ENCODE measurements at places on chromosomes 4 and X.
A peak's percentile ranks its signal among the peaks of the same experiment; 100 is the strongest.

DNA sequence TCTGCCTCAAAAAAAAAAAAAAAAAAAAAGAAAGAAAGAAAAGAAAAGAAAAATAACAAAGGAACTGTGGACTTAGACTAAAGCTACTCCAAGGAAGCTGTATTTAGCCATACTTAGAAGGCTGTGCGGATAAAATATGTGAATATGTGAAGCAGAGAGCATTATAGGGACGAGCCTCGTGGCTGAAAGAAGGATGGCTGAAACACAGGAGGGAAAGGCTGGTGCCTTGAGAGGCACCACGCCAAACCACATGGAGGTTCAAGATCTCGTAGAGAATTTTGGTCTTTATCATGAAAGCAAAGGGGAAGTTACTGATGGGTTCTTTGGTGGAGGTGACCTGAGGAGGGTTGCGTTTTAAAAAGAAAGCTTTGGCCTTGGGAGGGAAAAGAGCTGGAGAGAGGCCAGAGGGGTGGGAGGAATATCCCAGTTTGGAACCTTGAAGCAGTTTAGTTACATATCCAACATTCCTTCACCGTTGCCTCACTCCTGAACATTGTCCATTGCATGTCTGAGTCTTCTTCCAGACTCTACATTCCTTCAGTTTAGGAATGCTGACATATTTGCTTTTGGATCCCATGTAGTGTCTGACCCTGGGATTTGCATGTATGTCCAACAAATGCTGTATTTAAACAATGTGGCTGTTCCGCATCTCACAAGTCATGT is 82.5 kb downstream of the CPE start:
- peak; percentile 84 for DNase-seq

- DNase-seq, result no peak
Measured at GRCh38 chr4:188266386-188266785, 127.1 kb downstream of the TRIML1 start.

DNA sequence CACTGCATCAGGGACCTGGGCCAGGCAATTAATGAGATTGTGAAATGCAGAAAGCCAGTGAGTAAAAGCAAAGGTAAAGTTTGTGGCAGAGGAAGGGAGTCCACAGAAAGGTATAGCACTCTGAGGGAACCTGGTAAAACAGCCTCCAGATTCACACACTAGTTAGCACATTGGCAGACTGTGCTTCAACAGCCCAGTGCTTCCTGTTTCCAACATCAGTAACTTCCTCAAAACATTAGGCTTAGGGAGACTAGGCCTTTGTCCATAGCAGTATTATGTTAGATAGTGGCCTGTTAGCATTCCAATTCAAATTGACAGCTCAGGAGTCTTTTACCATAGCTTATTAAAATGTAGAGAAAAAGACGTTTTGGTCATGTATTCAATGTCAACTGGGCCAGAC is 582.6 kb upstream of the ACTRT1 start:
- no peak for DNase-seq

GRCh38 chr4:146029147-146029546 is 90.5 kb upstream of the ZNF827 start:
- DNase-seq, result peak; percentile 22

- DNase-seq, result peak; percentile 6
Measured at GRCh38 chr4:56388306-56388705, 1.0 kb upstream of the AASDH start.

DNA sequence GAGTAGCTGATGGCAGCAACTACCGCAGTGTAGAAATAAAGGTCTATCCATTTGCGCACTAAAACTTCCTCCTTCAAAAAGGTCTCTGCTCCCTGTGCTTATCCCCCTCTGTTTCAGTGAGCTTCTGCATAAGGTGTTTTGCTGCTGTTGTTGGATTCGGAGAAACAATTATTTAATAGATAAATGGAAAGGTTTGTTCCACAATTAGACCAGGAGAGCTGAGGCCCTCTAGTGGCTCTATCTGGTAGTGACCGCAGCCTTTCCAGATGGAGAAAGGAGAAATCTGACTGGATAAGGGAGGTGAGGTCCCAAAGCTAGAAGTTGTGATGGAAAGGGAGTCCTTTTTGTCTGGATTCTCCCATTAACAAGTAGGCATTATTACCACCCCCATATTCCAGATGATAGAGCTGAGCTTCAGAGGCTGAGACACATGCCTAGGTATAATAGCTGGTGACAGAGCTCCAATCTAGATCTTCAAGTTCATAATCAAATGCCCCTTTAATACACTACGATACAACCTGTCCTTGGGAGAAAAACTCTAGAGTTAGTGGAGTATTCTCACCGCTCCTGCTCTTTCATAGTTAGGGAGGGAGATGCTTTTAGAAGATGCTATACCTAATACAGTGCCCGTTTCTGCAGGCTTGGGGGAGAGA is 5.1 kb upstream of the GABRQ start:
- DNase-seq, result peak; percentile 41

DNA sequence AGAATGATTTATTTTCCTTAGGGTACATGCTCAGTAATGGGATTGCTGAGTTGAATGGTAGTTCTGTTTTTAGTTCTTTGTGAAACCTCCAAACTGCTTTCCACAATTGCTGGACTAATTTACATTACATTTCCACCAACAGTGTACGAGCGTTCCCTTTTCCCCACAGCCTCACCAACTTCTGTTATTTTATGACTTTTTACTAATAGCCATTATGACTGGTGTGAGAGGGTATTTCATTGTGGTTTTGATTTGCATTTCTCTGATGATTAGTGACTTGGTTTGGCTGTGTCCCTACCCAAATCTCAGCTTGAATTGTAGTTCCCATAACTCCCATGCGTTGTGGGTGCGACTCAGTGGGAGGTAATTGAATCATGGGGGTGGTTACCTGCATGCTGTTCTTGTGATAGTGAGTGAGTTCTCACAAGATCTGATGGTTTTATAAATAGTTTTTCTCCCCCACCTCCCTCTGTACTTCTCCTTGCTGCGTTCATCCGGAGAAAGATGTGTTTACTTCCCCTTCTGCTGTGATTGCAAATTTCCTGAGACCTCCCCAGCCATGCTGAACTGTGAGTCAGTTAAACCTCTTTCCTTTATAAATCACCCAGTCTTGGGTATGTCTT is 95.1 kb downstream of the GBA3 start:
- no peak for DNase-seq

- no peak for DNase-seq
Measured at GRCh38 chr4:5144384-5144783, 93.1 kb downstream of the STK32B start.

DNA sequence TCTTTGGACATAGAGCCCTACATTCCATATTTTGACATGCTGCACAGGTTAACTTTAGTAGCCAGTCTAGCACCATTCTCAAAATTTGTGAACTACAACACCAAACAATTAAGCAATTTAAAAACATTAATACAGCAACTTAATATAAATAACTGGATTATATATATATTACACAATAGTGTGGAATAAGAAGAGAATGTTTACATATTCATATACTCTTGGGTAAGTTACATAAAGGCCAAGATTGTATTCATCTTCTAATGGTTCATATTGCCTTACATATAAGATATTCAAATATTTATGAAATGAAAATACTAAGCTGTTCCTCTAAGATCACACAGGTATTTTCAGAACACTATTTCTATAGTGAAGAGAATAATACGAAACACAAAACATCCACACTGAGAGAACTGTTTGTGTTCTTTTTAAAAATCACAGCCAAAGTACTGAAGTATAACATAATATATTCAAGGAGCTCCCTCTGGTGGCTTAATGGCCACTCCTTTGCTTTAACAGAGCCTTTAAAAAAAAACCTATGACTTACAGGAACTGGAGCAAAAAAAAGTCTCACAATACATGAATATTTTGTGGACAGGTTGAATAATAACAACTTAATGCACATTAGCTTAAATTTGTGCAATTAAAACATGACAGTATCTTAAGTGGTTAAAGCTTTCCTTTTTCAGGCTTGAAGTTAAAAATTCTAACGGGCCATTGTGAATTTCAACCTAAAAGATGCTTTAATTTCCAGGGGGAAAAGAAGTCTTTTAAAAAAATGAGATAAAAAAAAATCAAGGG is 46.2 kb downstream of the NEK1 start:
- DNase-seq, result peak; percentile 61

GRCh38 chrX:9320940-9321339 is 143.9 kb upstream of the TBL1X start:
- no peak for DNase-seq

DNA sequence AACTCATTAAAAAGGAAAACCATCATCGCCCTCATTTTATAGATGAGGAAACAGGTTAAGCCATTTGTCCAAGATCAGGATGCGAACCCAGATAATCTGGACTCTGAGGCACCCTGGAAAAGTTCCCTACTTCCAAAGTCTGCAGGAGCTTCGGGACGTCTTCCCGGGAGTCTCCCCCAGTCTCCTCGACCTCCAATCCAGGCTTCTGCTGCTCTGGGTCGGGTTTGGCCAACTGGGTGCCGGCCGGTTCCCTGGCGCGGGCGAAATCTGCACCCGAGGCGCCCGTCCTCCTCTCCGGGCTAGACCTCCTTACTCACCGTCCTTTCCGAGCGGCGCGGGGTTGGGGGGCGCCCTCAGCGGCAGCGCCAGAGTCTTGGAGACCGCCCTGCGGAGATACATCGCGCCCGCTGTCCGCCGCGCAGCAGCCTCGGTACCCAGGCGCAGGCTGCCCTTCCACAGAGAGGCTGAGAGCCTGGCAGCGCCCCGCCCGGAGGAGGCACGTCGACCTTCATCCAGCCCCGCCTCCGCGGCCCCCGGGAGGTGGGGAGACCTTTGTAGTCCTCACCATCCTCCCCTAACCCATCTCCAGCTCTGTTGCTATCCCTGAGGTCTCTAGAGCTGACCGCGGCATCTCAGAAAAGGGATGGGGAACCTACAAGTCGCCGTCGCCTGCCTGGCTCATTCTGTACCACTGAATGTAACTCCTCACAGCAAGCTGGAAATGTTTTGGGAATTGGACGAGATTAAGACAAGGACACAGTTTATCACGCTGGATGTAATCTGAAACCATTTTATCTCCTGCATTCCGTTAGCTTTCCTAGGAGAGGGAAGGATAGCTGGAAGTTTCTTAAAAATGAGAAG is at the start of gene MGARP:
Gene MGARP, minus strand, starts transcription at position 466 of the 861 bp plus-strand sequence. Its CDS starts 67 bp downstream, at position 399.
- DNase-seq, result peak; percentile 24

DNA sequence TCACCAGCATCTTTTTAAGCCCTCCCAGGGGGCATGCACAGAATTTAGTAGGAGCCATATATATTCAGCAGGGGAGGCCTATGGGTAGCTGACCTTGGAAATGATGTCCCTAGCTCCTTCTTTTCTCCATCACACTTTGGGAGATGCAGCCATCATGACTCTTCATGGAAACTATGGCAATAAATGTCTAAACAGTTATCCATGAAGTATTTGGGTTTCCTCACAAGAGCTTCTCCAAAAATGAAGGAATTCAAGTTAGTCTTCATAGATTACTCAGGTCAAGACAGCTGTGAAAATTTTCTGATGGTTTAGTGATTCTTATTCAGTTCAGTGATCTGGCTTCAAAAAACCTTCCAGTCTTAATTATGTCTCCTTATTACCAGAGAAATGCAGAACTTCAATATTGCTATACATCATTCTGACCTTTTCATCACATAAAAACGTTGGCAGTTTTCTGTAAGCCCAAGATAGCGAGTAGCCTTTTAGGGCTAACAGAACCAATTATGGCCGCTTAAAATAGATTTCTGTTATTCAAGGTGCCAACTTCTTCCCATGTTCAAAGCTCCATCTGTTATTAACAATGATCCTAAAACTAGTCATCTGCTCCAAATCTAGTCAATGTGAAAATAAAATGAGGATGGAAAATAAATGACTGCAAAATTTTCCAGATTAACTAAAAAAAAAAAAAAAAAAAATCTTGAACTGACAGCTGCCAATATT is 52.5 kb downstream of the TMEM156 start:
- peak; percentile 24 for DNase-seq

DNA sequence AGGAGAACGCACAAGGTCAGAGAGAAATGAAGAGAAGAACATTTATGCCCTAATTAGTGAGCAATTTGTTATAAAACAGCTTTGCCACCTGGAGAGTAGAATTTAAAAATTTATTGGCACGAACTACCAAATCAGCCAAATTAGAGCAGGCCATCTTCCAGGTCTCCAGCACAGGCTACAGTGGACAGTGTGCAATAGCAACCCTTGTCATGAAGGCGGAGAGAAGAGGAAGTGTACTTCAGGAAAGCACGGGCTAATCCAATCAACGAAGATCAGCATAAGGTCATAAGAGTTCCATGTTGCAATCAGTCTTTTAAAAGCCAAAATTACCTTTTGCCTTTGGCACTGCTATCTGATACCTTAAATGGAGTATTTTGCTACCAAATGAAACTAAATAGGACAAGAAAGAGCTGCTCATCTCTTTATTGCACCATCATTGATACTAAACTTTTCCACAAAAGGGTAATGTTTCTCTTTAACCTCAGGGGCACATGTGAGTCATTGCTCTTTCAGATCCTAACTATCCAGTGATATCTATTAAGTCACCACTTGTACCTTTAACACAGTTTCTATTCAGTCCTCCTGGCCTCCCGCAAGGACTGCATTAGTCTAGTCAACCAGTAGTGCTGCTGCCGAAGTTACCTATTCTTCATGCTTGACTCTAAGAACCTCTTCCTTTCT is 19.9 kb downstream of the ANK2 start:
- DNase-seq, result no peak

GRCh38 chr4:138190452-138190858 is 51.7 kb downstream of the SLC7A11 start:
- DNase-seq, result no peak

GRCh38 chr4:2415881-2416563 is 2.4 kb downstream of the ZFYVE28 start:
- no peak for DNase-seq

GRCh38 chr4:3177426-3177825 is 71.5 kb upstream of the MSANTD1 start:
- DNase-seq, result no peak

Data from GM03348 (cell line).